ENCODE measurements at places on chromosomes 2 and 18.

DNA sequence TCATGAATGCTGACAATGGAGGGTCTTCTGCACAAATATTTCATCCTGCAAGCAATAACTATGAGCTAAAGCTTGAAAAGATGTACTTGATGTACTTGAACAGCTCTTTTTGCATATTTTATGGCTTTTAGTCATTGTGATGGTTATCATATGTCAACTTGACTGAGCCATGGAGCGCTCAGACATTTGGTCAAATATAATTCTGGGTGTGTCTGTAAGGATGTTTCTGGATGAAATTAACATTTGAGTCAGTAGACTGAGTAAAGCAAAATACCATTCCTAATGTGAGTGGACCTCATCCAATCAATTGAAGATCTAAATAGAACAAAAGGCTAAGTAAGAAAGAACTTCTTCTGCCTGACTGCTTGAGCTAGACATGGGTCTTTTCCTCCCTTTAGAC is 509.0 kb downstream of the BCL11A start:
- no peak for DNase-seq

DNA sequence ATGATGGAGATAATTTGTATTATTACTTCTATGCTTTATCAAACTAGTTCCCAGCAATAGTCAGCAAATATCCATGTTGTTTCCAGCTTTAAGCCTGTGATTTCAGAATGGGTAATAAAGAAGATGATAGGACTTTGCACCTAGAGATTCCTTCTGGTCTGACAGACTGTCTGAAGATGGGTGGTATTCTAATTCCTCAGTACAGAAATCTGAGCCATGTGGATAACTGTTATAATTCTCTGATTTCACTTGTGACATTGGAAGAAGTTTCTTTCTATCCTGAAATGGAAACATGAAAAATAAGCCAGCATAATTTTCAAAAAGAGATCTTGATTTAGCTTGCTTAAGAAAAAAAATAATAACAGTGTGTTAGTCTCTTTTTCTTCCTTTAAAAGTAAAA is 130.1 kb downstream of the ZNF804A start:
- no peak for DNase-seq

DNA sequence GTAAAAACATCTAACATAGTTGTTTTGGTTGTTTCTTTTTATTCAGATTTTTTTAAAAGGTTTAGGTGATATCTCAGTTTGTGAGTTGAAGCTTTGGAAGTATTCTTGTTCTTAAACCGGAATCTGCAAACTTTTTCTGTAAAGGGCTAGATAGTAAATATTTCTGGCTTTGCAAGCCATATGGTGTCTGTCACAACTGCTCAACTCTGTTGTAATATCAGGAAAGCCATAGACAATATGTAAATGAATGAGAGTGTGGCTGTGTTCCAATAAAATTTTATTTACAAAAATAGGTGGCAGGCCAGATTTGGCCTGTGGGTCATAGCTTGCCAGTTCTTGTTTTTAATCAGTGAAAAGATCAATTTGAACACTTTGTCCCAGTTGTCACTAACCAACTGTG is 134.1 kb downstream of the CNTNAP5 start:
- no peak for DNase-seq

- no peak for DNase-seq
Measured at GRCh38 chr18:62999392-62999791, 284.1 kb downstream of the PHLPP1 start.

DNA sequence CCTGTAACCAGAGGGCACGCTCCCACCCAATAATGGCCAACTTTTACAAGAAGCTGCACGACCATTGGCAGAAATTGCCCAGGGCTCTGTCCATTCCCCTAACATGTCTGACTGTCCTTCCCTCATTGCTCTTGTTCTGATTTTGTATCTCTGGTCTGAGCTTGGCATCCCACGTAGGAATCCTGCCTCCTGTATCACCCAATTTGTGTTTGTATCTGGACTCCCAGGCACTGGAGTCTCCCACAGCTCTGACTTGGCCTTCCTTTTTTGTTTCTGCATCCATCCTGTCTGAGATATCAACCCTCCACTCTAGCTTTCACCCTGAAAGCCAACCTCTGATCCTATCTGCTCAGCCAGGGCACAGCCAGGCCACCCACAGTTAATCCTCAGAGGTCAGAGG is 259.8 kb downstream of the FBXO15 start:
- DNase-seq = no peak

GRCh38 chr18:35827275-35827902 is 145.1 kb upstream of the RMP24 start:
- no peak for DNase-seq

GRCh38 chr2:125364192-125364983 is 1291.6 kb upstream of the GYPC start:
- peak; percentile 16 for DNase-seq

DNA sequence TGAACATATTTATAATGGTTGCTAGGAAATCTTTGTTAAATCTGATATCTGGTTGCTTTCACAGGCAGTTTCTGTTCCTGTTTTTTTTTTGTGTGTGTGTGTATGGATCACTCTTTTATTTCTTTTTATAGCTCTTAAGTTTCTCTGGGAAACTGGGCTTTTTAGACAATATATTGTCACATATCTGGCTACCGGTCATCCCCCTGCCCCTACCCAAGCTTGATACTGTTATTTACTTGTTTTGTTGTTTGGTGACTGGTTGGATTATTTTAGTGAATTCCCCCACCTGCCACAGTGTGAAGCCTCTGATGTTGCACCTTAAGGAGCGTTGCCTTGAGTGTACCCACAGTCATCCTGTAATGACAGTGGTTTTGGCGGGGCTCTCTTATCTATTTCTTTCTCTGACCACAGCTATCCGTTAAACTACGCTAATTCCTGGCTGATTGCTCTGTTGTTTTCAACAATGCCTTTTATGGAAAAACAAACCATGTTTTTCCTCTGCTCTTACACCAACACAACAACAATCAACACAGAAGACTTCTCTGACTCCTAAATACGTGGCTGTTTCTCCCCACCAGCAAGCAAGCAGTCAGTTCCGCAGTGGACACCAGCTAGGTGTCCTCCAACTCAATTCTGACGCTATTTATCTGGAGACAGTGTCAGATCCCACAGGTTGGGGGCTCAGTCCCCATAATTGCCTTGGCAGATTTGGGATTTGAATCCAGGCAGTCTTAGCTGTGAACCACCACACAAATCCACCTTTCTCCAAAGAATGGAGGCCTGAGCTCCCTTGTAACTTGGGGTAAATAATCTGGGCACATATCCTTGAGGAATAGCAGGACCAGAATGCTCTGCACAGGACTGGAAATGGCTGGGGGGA is 10.9 kb downstream of the GNLY start:
- DNase-seq = no peak

- DNase-seq = no peak
Measured at GRCh38 chr2:219404291-219404910, 13.8 kb upstream of the DES start.

GRCh38 chr2:237432484-237433092 is 18.6 kb upstream of the COL6A3 start:
- DNase-seq = peak; percentile 23

- no peak for DNase-seq
Measured at GRCh38 chr2:157061799-157062198, 195.7 kb upstream of the GALNT5 start.

GRCh38 chr2:173159791-173160463 is 84.3 kb downstream of the MAP3K20 start:
- peak; percentile 46 for DNase-seq
